ENCODE measurements at places on chromosomes 6 and 20.

- no peak for DNase-seq
Observed at GRCh38 chr20:48901326-48901725, 20.2 kb upstream of the ARFGEF2 start.

- DNase-seq, result peak; percentile 36
Observed at GRCh38 chr20:36808317-36809257, 35.0 kb upstream of the DSN1 start.

- DNase-seq, result no peak
Observed at GRCh38 chr6:122393351-122393896, 6.0 kb upstream of the HSF2 start.

- DNase-seq, result no peak
Observed at GRCh38 chr6:72819609-72820008, 197.7 kb downstream of the KCNQ5 start.

DNA sequence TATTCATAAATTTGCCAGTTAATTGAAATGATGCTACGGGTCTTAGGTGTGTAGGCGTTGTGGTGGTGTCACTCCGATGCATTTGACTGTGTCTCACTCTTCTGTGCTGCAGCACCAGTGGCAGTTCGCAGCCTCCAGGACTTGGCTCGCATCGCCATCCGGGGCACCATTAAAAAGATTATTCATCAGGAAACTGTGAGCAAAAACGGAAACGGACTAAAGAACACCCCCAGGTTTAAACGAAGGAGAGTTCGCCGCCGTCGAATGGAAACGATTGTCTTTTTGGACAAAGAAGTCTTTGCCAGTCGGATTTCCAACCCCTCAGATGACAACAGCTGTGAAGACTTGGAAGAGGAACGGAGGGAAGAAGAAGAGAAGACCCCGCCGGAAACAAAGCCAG is 17.6 kb downstream of the PCMTD2 start:
- DNase-seq, result no peak

DNA sequence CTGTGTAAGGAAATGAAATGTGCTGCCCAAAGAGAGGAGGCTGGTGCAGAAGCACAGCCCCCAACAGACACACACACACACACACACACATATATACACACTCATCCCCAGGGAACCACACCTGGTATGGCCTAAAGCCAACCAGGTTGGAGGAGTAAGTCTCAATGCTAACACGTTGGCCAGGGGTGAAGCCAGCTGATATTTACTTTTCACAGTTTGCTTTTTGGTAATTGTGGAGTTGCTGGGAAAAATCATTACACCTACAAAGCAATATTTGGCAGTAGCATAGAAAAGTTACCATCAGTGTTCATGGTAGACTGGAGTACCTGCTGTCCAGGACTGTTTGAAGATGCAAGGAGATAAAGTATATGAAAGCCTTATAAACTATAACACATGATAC is 50.3 kb upstream of the NAA20 start:
- DNase-seq, result no peak

- no peak for DNase-seq
Observed at GRCh38 chr6:142883011-142883410, 62.0 kb downstream of the HIVEP2 start.

DNA sequence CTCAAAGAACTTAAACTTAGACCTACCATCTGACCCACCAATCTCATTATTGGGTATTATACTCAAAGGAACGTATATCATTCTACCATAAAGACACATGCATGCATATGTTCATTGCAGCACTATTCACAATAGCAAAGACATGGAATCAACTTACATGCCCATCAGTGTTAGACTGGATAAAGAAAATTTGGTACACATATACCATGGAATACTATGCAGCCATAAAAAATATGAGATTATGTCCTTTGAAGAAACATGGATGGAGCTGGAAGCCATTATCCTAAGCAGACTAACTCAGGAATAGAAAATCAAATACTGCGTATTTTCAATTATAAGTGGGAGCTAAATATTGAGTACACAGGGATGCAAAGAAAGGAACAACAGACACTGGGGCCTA is 166.4 kb upstream of the GLP1R start:
- no peak for DNase-seq

- DNase-seq, result peak; percentile 41
Observed at GRCh38 chr6:150352321-150353296, 16.2 kb upstream of the IYD start.

DNA sequence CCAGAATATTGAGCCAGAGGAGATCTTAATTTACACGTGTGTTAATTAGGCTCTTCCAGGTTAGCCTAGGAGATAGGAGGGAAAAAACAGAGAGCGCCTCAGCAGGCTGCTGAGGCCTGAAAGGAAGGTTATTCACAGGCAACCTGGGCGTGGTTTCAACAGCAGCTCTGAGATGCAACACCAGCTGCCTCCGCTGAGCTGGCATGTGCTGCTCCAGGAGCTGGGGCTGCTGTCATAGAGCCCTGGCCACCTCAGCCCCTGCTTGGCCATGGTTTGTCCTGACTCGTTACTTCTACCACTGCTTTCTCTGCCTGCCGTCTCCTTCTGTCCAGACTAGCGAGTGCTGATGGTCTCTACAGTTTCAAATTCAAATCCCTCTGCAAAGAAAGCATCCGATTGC is 32.4 kb upstream of the RPP40 start:
- no peak for DNase-seq

DNA sequence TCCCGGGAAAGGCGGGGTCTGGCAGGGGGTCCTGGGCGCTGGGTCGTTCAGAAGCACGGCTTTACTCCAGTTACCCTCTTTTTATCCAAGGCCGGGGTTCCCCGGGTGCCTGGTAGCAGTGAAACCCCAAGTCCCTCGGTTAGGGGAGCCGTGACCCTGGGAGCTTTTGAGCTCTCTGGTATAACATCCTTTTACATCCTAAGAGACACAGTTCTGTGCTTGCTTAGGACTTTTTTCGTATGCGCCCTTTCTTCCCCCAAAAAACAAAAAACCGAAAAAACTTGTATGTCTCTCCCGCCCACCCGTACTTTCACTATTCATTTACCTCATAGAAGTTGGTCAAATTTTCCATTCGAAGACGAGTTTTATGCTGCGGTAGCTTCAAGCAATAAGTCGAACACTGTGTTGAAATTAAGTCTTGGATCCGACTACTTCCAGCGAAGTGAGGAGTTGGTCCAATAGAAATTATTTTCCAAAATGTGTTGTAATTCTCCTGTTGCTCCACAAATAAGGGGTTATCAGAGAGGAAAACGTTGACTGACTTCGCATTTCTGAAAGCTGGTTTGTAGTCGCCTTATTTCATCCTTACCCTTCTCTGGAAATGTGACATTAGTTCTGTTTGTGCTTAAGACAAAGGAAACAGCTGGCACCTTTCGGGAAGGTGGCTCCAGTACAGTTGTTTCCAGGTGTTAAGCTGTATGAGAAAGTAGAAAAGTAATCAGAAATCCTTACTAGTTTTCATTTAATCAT is 816 bp upstream of the MAN1A1 start:
- DNase-seq, result peak; percentile 14

GRCh38 chr6:12967686-12968085 is 251.1 kb downstream of the PHACTR1 start:
- DNase-seq, result no peak

GRCh38 chr6:15990179-15990578 is 138.7 kb upstream of the MYLIP start:
- no peak for DNase-seq

DNA sequence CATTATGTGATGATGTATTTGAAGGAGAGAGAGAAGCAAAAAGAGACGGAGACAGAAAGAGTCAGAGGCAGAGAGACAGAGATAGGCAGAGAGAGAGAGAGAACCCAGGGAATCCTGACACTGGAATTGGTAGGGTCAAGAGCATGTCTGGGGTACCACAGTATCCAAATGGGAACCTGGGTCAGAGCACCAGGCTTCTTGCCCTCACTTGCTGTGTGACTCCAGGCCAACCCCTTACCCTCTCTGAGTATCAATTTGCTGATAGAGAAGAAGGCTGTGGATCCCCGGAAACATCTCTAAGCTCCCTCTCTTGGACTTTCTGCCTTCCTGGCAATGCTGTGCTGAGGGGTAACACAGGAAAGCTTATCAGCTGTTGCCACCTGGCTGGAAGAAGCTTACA is 385.3 kb upstream of the SULF2 start:
- DNase-seq, result no peak

DNA sequence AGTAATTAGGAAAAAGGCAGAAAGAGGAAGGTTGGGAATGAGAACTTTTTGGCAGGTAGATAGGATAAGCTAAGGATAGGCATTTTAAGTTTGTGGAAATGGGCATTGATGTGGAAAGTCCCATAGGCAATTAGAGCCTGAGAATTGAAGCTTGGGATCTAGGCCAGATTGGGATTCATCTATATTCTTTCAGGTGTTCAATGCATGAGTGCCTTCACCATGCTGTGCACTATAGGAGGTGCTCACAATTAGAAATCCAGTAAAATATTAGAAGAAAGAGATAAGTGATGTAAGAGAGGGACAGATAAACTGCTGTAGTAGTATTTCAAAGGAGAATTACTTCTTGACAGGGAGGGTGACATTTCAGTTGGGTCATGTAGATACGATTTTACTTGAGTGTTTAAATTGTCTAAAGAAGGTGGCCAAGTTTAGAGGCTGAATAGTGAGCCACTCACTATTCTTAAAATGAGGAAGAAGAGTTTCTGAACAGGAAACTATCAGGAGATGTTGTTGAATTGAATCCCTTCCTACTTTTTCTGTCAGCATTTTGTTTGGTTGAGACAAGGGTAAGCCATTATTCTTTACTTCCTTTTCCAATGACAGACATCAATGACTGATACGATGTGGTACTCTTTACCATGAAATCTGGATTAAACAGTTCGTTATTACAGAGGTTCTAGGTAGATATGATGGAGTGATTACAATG is 31.0 kb upstream of the CTAGE9 start:
- no peak for DNase-seq

DNA sequence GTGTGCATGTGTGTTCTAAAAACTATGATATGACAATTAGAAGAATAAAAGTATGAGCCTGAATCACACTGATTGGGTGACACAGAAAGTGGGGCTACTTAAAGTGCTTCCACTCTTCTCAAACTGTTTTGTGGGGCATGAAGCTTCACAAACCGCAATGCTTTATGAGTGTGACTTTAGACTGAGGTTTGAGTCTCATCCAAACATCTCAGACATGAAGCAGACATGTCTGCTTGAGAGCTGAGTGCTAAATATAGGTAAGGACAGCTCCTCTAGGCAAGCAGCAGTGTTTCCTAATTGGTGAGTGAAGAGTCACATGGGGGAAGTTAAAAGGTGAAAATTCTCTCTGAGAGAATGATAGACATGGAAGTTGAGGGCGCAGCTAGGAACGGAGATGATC is 726.9 kb upstream of the CITED2 start:
- peak; percentile 34 for DNase-seq

- DNase-seq, result no peak
Observed at GRCh38 chr6:132259070-132259469, 142.2 kb downstream of the MOXD1 start.

DNA sequence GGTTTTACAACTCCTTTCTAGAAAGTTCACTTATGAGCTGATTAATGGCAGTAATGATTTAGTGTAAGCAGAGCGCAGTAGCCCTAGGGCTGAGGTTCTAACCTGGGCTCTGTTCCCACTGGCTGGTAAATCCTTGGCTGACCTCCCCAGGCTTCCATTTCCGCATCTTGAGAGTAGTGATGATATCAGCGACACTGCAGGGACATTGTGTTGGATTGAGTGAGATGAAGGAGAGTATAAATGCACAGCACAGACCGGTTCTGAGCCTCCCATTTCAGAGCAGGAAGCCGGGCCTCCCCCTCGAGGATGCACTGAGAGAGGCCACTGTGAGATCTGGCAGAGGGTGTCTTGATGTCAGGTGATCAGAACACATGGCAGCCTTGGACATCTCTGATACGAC is 477.2 kb upstream of the SULF2 start:
- DNase-seq, result no peak

DNA sequence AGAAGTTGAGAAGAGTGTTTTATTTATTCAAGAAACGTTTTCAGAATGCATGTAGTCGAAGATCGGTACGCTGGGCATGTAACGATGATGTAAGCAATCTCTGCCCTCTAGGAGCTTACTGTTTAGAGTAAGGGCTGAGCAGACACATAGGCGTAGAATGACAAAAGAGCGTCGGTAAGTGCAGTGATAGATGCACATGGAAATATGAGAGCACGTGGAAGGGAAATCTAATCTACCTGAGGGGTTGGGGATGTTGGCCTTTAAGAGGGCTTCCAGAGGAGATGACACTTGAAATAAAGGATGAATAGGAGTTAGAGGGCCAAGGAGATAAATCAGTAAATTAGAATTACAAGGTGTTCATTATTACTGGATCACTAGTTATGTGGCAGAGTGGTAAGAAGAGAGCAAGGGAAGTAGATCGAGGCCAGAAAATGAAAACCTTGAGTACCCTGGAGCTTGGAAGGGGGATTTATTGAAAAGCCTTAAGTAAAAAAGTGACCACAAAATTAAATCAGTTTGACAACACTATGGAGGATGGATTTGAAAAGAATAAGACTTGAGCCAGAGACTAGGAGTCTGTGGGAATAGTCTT is 782 bp downstream of the TRMT11 start:
- DNase-seq, result no peak

GRCh38 chr6:3370361-3371221 is 86.3 kb downstream of the SLC22A23 start:
- DNase-seq, result no peak

DNA sequence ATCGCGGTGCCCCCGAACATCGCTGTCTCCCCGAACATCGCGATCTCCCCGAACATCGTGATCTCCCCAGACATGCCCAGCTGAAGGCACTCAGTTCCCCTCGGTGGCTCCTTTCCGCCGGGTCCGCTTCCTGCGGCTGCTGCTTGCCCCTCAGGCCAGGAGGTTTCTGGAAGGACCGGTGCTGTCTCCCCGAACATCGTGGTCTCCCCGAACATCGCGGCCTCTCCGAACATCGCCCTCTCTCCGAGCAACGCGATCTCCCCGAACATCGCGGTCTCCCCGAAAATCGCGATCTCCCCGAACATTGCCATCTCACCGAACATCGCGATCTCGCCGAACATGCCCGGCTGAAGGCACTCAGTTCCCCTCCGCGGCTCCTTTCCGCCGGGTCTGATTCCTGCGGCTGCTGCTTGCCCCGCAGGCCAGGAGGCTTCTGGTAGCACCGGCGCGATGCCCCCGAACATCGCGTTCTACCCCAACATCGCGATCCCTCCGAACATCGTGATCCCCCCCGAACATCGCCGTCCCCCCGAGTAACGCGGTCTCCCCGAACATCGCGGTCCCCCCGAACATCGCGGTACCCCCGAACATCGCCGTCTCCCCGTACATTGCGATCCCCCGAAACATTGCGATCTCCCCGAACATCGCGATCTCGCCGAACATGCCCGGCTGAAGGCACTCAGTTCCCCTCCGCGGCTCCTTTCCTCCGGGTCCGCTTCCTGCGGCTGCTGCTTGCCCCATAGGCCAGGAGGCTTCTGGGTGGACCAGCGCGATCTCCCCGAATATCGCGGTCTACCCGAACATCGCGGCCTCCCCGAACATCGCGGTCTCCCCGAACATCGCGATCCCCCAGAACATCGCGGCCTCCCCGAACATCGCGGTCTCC is 808 bp downstream of the ULBP1 start:
- no peak for DNase-seq

GRCh38 chr20:63123331-63123741 is 92.6 kb downstream of the YTHDF1 start:
- no peak for DNase-seq

GRCh38 chr6:1747003-1747402 is 137.3 kb downstream of the FOXC1 start:
- DNase-seq, result no peak

GRCh38 chr6:80280262-80281010 is 174.0 kb downstream of the BCKDHB start:
- no peak for DNase-seq

GRCh38 chr6:89025633-89026032 is 54.9 kb upstream of the PNRC1 start:
- no peak for DNase-seq

- DNase-seq, result no peak
Observed at GRCh38 chr6:127520066-127520465, 931 bp upstream of the MTCL3 start.

GRCh38 chr6:106025655-106026054 is 60.5 kb upstream of the PRDM1 start:
- no peak for DNase-seq
